ENCODE measurements at places on chromosomes 12 and 14.

- DNase-seq, result no peak
Measured at GRCh38 chr14:75340921-75341320, 62.3 kb downstream of the FOS start.

GRCh38 chr12:87982208-87982607 is 47.0 kb downstream of the C12orf50 start:
- DNase-seq, result no peak

GRCh38 chr12:109949089-109949488 is 47.1 kb downstream of the GIT2 start:
- no peak for DNase-seq

DNA sequence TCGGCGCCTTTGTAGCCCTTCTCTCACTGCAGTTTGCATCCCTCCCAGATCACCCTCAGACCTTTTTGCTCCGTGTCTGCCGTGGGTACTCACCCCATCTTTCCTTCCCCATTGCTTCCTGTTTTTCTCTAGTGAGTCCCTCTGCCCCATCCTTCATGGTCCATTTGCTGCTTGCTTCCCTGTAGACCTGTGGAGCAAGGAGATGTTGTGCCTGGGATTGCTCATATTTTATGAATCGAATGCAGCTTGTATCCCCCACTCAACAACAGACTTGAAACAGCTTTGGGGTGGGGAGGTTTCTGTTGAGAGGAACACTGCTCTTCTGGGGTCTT is 661 bp downstream of the DENR start:
- DNase-seq, result no peak

DNA sequence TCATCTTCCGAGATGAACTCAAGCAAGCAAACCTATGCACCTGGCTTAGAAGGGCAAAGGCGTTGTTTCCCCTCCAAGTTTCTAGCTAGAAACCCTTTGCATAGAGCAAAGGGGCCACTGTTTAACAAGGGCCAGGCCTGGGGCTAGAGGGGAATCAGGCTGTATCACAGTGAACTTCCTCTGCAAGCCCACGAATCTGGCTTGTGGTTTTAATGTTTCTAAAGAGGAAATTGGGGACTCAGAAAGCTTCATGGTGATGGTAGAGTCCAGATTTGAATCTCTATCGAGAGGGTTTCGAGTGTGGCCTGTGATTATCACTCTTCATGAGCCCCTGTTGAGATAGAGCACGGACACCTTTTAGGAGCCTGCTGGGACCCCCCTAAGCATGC is 189.9 kb downstream of the VRK1 start:
- no peak for DNase-seq

GRCh38 chr12:3218228-3219171 is 141.3 kb downstream of the TSPAN9 start:
- DNase-seq, result no peak

- DNase-seq, result no peak
Measured at GRCh38 chr14:78202163-78202562, 32.0 kb downstream of the NRXN3 start.

DNA sequence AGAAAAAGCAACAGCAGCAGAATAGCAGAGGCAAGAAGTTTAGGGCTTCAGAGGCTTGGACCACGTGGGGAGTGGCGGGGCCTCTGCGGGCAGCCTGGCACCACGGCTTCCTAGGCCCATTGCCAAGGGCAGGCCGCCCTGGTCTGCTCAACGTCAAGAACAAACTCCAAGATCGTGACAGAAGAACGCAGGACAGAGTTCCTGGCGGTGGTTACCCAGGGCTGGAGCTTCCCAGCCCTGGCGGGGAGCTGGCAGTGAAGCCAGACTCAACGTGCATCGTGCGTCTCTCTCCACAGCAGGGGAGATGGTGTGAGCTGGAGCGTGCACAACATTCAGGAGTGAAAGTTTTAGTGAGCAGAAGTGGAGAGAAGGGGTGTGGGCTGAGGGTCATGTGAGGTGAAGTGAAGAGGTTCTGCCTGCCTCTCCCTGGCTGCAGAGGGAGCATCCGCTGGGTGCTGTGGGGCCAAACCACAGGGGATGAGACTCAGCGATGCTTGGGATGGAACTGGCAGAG is 13.9 kb upstream of the CACNA2D4 start:
- DNase-seq, result peak; percentile 46

- peak; percentile 29 for DNase-seq
Measured at GRCh38 chr12:117514016-117514415, 152.6 kb upstream of the NOS1 start.

- DNase-seq, result no peak
Measured at GRCh38 chr14:53215101-53215500, 62.0 kb upstream of the DDHD1 start.

DNA sequence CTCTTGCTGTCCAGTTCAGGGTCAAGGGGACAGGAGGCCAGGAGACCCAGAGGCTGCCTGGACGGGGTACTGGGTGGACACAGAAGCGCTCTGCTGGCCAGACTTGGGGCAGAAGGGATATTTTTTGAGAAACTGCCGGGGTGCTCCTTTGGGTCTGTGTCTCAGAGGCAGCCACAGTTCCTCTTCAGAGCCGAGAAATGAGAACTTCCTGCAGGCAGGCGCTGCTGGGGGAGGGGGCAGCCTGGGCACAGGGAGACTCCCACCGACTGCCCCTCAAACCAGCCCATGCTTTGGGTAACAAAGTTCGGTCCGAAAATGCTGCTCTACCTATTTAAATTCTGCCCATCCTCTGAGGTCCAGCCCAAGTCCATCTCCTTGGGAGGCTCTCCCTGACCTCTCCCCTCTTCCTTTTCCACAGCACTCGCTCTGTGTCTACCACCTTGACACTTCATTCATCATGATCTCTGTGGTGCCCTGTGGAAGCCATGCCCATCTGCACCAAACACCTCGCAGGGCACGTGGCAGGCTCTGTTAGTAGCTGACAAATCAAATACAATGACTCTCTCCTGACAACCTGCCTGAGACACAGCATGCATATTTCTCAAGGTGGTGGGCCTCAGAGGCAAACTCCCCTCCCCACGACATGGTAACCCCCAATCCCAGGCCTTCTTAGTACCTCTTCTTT is 16.4 kb downstream of the HDAC7 start:
- no peak for DNase-seq

DNA sequence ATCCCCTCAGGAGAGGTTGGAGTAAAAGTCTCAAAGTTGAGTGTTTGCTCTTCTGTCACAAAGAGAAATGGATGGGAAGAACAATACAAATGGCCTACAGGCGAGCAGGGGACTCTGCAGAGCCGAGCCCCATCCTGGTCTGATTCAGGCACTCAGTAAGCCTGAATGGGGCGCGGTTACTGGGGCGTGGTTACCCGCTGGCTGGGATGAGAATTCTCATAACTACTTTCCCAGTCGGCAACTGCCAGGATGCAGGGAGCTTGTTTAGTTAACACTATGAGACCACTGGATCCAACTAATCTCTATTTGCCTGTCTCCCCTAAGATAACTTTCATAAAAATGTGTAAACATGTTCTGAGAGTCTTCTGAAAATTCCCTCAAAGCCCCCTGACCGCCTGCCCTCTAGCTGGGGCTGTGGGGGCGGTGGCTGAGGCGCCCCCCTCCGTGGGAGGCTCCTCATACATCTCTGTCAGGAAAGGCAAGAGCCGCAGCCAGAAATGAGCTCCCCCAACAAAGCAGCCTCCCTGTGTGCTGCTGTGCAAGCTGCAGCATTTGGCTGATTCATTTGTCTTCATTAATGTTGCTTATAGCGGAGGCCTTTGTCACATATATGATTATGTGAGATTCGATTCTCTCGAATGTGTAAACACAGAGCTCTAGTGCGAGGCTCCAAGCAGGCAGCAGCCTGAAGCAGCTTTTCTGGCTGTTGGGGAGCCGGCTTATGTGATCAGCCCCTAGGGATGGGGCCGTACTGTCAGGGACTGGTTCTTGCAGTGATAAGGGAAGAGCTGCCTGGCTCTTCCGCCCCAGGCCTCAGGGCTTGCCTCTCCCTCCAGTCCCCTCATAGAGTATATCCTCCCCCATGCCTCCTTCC is 126.1 kb upstream of the ARHGAP5 start:
- DNase-seq, result no peak

DNA sequence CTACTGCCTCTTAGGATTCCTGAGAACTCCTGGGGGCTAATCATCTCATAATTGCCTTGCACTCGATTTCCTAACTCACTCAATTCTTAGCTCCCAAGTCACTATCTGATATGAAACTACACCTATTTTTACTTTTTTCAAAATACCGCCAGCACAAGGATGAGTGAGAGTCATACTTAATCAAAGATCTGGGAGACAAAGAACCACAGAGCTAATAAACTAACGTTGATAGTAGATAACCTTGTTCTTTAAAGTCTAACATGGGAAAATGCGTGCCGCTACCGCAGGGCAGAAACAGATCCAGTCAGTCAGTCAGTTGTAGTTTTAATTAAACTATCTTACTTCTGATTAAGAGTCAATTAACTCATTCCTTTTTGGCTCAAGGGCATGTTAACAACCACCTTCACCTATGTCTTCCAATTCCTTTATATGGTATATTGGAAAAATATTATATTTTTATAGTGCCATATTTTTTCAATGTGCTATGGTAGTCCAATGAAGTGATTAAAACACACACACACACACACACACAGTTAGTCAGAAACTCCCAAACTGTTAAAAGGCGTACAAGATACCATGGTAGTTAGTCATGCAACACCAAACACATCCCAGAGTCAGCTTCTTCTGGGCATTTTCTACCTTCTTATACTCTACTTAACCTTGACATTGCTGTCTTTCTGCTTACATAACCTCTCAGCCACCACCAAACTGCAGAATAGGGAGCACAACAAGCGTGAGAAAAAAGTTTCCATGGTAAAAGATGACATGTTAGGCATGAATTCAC is 114.0 kb downstream of the KLHL28 start:
- DNase-seq, result no peak

DNA sequence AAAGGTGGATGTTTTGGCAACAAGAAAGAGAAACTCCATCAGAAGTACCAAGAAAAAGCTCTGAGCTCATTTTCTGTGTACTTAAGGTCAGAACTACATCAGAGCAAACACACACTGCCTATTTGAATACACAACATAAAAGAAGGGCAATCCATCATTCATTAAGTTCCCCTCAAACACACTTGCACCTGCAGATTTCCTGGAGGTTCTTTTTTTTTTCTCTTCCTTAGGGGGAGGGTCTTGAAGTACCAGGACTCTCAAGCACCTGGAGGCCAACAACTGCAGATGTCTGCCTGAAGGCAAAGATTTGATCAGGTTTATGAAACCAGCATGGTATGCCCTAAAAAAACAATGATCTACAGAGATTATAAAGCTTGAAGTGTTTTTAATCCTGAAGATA is 26.1 kb upstream of the PTHLH start:
- no peak for DNase-seq

DNA sequence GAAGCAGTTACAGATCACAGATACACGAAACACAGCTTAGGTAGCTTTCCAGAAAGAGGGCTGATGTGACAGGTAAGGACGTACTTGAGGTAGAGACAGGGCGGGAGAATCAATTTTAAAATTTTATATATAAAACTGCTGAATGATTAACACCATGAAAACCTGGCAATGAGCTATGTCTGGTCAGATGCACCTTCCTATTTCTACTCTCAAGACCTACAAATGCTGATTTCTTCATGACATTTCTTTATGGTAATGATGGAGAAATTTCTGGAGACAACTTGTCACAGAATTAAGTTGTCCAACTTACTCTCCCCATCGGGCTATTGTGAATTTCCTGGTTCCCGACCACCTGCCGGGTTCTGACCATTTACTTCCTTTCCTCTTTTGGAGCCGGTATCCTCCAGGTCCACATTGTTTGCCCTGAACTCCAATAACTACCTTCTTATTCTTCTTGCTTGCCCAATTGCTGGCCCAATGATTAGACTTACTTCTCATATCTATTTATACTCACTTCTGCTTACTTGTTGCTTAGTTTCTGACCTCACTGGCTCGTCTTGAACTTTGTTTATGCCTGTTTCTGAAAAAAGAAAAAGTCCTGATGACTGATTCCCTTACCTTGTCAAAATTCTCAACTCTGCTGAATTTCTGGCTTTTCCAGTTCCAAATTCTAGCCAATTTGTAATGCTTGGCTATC is 12.8 kb upstream of the ATP2B1 start:
- DNase-seq, result no peak

- no peak for DNase-seq
Measured at GRCh38 chr12:67154901-67155300, 114.3 kb upstream of the CAND1 start.

- DNase-seq, result no peak
Measured at GRCh38 chr12:64621257-64621942, 11.1 kb downstream of the RASSF3 start.

- DNase-seq, result peak; percentile 61
Measured at GRCh38 chr12:118680356-118680963, 300.9 kb upstream of the SRRM4 start.

GRCh38 chr12:127398016-127398710 is 868.8 kb upstream of the TMEM132C start:
- DNase-seq, result no peak

DNA sequence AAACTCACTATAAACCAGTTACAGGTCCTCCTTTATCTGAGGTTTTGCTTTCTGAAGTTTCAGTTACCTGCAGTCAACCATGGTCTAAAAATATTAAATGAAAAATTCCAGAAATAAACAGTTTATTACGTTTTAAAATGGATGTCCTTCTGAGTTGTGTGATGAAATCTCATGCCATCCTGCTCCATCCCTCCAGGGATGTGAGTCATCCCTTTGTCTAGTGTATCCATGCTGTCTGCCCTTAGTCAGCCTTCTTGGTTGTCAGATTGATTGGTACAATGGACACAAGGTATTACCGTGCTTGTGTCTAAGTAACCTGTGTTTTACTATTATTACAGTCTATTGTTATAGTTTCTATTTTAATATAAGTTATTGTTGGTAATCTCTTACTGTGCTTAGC is 328.3 kb downstream of the APAF1 start:
- no peak for DNase-seq

GRCh38 chr12:14803830-14804160 is 325 bp downstream of the C12orf60 start:
- DNase-seq, result no peak
